COR-L47 (cell line): ENCODE measurements at places on chromosomes 1 and 21.
A peak's percentile ranks its signal among the peaks of the same experiment; 100 is the strongest.

DNA sequence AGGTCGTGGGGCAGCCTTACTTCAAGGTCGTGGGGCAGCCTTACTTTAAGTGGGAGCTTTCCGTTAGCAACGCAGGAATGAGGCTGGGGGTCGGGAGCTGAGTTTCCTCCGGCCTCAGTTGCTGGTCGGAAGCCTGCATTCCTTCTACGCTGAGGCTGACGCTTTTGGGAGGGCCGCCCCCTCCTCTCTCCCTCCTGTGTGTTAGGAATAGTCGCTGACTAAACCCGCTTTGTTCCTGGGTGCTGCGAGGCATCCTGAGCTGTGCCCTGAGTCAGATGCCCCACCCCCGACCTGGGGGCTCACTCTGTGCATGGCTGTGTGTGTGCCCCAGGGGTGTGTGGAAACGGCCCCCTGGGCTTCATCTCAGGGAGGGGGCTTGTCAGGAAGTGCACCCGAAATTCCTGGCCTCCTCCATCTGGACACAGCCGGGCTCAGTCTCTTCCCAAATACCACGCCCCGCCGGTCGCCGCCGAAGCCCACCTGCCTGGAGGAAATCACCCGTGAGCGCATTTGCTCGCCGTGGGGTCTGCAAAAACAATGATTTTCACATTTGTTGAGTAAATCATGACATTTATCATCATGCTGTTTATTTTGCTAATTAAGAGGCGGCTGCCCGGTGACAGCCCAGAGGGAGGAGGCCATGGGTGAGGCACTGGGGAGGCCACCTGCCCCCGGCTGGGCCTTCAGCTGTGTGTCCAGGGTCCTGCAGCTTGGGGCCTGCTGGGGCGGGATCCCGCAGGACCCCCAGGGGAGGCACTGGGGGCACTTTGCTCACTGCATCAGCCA lies 121.4 kb downstream of the PRDM16 start:
- peak; percentile 42 for DNase-seq

GRCh38 chr1:47227341-47228232 lies 4.4 kb downstream of the TAL1 start:
- no peak for DNase-seq

DNA sequence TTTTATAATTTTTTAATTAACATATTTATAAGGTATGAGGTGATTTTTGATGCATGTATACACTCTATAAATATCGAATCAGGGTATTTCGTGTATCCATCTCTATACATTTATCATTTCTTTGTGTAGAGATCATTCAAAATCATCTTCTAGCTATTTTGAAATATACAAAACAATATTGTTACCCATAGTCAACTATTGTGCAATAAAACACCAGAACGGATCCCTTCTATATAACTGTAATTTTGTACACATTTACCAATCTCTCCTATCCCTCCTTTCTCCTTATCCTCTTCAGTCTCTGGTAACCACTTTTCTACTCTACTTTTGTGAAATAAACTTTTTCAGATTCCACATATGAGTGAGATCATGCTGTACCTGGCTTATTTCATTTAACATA lies 1459.6 kb downstream of the MRPL39 start:
- no peak for DNase-seq

DNA sequence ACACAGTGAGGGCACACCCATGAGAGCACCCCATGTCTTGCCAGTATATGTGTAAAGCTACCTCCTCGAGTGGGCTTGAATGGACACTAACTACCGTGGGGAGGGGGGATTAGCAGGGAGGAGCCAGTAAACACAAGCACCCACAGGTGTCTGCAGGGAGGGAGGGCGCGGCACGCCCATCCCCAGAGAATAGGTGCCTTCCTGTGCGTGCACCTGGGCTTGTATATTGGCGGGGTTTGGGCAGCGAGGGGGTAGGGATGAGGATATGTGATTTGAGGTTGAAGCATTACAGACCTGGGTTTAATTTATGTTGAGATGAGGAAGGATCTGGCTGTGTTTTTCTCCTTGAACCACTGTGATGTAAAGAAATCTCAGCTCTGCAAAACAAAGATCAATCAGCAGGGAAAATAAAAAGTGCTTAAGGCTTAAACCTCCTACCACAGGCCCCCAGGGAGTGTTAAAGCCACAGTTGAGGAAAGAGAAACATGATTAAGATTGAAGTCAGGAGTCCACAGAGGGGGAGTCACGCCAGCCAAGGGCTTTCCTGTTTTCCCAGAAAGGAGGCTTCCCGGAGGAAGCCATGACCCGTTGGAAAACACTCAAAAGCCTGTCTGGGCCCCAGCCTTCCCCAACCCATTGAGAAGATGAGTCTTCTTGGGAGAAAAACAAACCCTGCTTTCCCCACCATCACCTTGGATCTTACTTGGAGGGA lies 80.0 kb downstream of the CAMK2N1 start:
- peak; percentile 53 for DNase-seq

GRCh38 chr1:229102741-229103391 lies 168.0 kb upstream of the RAB4A start:
- DNase-seq: no peak

GRCh38 chr1:207077470-207078377 lies 10.9 kb upstream of the C4BPB start:
- peak; percentile 23 for DNase-seq

- no peak for DNase-seq
These were observed 41.1 kb downstream of the WNT9A start for GRCh38 chr1:227906550-227907071.

DNA sequence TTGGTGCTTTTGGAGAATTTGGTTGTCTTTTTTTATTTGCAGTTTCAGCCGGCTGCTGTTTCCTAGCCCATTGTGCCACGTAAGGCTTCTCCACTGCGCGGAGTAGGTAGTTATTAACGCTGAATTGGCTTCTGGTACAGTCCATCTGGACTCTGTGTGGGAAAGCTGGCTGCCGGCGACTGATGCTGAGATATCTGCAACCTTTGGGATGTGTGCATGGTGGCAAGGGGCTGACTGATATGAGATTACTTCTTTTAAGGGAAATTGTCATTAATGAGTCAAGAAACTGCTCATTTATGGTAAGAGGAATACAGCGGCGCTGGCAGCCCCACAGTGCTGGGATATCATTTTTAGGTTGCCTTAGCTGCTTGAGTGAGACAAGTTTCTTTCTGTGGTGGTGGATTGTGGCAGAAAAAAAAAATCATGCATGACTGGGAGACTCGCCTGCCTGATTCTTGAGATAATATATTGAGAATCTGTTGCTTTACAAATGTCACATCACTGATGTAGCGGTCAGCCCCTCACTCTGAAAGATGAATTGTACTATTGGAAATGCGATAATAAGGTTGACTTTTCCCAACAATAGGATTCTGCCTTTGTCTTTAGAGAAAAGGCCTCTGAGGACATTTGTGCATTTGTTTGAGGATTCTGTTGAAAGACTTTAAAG lies 2.5 kb upstream of the ELAVL4 start:
- DNase-seq: peak; percentile 28

DNA sequence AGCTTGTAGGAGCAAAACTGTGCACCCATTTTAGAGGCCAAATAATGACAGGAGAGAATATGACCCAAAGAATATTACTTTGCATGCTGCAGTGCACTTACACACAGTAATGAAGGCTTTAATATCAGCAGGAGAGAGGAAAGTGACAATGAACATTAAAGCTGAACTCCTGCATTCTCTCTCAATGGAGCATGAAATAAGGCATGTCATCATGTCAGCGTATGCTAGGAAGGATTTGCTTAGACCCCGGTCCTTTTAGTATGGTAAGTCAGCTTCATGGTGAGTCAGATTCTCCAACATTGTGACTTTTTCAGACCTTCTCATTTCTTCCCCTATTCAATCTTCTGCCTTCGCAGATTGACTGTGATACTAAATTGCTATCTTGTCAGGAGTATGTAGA lies 210.7 kb upstream of the TMPRSS15 start:
- no peak for DNase-seq

DNA sequence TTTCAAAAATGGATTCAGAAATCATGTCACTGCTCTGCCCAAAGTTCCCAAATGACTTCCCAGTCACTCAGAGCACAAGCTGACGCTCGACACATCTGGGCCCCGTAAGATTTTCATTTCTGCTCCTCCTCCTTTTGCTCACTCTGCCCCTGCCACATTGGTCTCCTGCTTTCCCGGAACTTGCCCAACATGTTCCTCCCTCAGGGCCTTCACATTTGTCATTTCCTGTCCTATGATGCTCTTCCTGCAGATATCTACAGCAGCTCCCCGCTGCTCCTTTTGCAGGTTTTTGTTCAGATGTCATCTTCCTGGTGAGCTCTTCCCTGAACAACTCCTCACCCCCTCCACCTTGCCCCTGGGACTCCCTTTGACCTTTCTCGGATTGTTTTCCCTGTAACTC lies 58.5 kb upstream of the IVNS1ABP start:
- no peak for DNase-seq

- DNase-seq: no peak
These were observed 27.6 kb upstream of the KCNE2 start for GRCh38 chr21:34336245-34336644.

- DNase-seq: no peak
These were observed 36.6 kb downstream of the XCL1 start for GRCh38 chr1:168613038-168613451.

DNA sequence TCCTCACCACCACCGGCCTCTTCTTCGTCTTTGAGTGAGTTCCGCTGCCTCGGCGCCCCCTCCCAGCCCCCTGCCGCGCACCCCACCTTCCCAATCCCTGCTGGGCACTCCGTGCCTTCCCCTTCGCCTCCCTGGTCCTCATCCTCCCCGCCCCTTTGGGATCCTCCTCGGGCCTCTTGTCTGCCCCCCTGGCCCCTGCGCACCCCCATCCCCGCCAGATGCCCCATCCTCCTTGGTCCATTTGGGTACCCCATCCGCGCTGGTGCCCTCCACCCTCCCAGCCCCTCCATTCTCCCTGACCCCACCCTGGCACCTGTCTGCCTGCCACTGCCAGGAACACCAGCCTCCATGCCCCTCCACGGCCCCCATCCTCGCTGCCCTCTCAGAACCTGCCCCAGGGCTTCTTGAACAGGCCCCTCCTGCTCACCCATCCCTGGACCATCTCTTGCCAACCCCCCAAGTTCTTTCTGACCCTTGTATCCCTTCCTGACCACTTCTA lies 667 bp downstream of the ZDHHC18 start:
- DNase-seq: no peak

- no peak for DNase-seq
These were observed 595.5 kb upstream of the CHRM3 start for GRCh38 chr1:238790882-238791281.

DNA sequence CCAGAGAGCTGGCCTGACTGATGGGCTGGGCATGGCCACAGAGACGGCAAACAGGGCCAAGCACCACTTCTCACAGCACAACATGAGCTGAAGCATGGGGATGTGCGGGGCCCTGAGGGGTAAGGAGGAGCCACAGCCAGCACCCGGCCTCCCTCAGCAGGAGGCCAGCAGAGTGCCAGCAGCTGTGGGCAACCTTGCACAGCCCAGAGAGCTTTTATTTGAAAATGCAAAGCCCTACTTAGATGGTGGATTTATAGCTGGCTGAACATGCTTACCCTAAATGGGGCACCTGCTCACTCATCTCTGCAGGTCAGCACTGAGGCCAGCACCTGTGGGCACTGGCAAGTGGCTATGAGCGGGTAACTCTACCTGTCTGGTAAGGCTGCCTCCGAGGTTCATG lies 44.1 kb downstream of the SLC66A1 start:
- peak; percentile 77 for DNase-seq

GRCh38 chr1:119139403-119139802 lies 1.1 kb downstream of the WARS2 start:
- peak; percentile 17 for DNase-seq

DNA sequence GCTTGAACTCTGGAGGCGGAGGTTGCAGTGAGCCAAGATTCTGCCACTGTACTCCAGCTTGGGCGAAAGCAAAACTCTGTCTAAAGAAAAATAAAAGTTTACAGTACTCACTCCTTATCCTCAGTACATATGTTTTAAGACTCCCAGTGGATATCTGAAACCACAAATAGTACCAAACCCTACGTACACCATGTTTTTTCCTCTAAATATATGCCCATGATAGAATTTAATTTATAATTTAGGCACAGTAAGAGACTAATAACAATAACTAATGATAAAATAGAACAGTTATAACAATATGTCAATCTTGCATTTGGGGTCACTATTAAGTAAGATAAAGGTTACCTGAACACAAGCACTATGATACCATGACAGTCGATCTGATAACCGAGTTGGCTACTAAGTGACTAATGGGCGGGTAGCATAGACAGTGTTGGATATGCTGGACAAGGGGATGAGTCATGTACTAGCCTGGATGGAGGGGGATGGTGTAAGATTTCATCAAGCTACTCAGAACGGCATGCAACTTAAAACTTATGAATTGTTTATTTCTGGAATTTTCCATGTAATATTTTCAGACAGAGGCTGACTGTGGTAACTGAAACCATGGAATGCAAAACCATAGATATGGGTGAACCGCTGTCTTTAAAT lies 43.7 kb downstream of the ST7L start:
- no peak for DNase-seq

DNA sequence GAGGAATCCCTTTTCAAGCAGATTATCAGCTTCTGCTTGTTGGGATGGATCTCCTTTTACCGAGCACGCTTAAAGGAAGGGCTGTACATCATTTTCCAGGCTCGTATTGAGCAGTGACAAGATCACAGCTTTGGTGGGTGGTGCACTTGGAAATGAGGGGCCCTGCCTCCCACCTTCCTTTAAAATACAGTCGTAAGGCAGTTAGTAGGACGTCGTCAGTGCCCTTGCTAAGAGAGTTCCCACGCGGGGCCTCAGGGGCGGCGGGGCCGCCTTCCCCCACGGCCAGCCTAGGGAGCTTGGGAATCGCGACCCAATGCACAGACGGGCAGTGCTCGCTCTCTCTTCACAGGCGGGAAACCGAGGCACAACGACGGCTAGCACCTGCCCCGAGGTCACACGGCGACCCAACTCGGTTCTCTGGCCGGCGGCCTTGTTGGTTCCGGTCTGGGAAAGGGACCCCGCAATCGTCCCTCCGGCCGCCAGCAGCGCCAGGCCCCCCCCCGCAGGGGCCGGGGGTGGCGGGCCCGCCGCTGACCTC lies 58.6 kb downstream of the H3-3A start:
- DNase-seq: no peak

- no peak for DNase-seq
These were observed 91.9 kb downstream of the CSMD2 start for GRCh38 chr1:34073028-34073695.

- DNase-seq: peak; percentile 50
These were observed 110.6 kb downstream of the HS2ST1 start for GRCh38 chr1:87024936-87025540.

DNA sequence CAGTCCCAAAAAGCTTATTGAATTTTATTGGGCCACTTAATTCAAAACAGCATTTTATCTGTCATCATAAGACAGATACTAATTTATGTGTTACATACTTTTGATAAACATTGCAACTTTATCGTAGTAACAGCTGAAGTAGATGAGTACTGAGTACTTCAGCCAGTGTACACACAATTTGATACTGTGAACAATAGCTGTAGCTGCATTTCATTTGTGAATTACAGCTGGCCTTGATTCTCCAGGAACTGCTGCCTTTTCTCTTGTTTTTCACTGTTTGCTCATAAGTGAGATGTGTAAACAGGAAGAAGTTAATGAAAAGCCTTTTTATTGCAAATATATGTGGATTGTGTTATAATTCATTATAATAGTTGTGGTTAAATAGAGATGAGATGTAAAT lies 10.2 kb downstream of the UAP1 start:
- DNase-seq: peak; percentile 34

GRCh38 chr1:19941206-19941568 lies 17.8 kb upstream of the PLA2G2E start:
- no peak for DNase-seq
